Nucleus accumbens (tissue), 56 donors: ENCODE measurements at places on chromosomes 3 and 15.

GRCh38 chr3:110995461-110996231, 76.0 kb upstream of the NECTIN3 start:
- DNase-seq = no peak

- no peak for DNase-seq
Observed at GRCh38 chr3:9473496-9474065, 76.2 kb downstream of the SETD5 start.

DNA sequence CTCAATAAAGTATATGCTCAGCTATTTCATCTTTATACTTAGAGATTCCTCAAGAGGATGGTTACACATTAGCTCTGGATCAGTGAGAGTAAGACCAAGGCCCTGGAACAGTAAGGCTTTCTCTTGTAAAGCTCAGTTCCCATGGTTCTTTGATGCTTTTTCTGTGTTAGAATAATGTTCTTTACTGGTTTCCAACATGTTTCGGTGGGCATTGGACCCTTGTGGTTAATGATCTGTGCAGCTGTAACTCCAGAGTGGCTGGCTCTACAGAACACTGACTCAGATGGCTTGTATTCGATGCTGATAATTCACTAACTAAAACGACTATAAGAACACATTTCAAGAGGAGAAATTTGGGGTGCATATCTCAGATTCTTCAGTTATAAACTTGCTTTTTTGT, 114.7 kb downstream of the AKAP13 start:
- no peak for DNase-seq

GRCh38 chr3:88150371-88150770, 612 bp downstream of the C3orf38 start:
- peak; percentile 11 for DNase-seq

DNA sequence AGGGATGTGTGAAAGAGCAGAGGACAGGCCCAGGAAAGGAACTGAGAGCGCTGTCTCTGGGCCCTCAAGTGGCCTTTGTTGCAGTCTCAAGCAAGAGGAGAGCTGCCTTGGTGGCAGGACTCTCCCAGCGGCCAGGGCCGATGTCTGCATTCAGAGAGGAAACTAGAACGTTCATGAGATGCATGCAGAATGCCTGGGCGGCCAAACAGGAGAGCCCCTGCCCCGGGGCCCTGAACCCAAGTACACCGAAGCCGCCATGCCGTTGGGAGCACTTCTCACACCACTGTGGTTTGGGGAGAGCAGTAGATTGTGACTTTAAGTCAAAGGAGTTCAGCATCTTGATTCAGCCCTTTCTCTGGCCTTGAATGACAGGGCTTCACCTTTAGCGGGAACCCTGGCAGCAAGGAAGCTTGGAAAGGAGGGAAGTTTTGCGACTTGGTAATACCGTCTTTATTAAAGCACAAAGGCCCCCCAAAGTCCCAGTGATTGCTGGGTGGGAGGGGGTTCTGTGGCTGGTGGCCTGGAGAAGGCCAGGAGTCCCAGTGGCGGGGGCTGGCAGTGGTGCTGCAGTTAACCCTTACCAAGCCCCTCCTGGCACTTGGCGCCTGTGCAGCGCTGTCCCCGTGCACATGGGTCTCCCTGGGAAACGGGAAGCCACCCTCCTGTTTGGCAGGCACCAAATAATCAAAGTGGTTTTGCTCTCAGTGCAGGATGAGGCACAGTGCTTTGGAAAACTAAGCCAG, 36.2 kb downstream of the SLC6A11 start:
- DNase-seq = peak; percentile 73

DNA sequence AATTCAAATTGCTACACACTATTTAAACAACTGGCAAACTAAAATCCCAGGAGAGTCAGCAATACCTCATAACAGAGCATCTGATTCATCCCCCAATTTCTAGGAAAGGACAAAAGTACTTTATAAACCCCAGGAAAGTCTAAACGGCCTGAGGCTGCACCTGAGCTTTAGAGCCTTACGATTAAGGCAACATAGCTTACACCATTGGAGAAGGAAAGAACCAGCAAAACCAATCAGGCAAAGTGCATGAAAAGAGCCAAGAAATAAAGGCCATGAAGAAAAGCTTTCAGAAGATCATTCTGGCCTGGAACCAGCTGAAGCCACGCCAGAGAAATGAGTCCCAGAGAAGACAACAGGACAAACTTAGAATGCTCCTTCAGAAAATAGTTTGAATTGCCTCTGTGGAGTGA, 48.1 kb downstream of the PTPN9 start:
- DNase-seq = peak; percentile 25

- no peak for DNase-seq
Observed at GRCh38 chr3:25713341-25713985, 48.8 kb upstream of the TOP2B start.

DNA sequence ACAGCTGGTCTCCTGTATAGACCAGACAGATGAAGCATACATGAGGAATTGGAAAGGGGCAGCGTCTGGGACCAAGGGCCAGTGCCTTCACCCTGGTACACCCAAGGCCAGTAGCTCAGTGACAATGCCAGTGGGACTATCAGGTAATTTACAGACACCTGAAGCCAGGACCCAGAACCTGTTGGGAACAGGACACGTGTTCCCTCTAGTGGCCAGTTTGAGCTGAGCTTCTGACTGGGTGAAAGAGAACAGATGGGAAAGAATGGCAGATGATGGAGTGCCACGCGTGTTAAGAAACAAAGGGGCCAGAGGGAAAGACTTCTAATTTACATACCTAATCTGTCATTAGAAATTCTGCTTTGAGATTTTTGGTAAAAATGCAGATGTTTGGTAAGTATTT, 5.1 kb upstream of the SLC25A38 start:
- DNase-seq = no peak

DNA sequence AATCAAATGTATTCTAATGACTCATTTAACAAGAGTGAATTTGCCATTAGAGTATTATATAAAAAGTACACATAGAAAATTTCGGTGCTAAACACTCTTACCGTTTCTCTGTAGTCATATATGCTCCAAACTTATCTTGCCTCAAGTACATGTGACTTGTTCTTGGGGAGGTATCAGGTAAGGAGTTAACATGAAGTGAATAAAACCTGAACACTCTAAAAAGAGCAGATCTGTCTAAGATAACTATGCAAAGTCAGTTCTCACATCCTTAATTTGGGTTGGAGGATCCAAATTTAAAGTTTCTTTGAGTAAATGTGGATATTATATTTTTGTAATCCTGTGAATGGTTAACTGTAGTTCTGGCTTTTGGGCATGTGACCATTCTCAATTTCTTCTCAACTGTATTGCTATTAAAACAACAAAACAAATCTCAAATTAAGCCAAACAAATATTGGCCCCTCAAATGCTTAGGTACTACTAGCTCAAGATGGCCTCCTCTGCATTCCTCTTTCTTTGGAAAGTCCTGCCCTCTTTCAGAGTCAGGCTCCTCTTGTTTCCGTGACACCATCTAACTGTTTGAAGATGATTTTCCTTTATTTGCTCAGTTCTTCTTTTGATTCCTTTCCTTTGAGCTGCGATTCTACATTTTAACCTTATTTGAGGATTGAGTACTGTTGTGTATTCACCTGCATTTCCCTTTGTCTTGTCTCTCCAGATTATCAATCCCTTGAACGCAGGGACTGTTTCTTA, 4.2 kb downstream of the EDEM1 start:
- DNase-seq = no peak

- no peak for DNase-seq
Observed at GRCh38 chr15:63500265-63501250, 3.8 kb upstream of the USP3 start.

DNA sequence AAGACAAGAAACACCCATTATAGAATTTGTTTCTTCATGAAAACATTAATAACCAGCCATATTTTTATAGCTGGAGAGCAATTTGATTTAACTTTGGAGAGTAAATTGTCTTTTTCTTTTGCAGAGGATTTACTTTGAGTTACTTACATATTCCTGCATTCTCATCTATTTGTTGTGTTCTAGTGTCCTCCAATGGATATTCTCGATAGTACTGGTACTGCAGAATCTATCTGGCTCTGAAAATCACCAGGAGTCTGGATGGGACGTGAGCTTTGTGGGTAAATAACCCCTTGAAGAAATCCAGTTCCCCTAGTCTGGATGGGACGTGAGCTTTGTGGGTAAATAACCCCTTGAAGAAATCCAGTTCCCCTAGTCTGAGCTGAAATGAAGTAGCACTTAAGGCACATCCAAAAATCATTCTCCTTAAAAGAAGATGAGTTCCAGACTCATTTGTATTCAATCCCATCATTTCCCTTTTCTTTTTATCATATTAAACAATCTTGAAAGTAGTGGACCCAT, 294.1 kb upstream of the UBE2E2 start:
- DNase-seq = no peak

DNA sequence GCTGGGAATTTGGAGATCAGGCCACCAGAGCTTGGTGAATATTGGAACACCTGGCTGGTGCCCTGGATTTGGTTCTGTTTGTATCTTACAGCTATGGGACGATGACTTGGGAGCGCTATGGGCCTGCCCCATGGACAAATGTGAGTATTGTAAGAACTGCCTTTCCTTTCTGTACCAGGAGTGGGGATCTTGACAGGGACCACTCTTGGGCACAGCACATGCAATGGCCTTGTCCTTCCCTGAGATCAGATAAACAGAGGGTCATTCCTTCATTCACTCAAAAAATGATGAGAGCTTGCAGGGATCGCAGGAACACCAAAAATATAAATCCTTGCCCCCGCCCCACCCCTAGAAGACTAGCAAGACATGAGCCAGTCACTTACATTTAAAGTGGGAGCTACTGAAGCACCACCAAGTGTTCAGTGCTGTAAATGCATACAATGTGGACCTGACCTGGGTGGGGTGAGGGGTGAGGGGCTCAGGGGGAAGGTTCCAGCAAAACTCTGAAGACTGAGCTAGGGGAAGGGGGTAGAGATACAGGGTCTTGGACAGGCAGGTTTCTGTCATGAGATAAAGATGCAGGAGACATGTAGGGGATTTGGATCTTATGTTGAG, 2.7 kb upstream of the CRELD1 start:
- no peak for DNase-seq

DNA sequence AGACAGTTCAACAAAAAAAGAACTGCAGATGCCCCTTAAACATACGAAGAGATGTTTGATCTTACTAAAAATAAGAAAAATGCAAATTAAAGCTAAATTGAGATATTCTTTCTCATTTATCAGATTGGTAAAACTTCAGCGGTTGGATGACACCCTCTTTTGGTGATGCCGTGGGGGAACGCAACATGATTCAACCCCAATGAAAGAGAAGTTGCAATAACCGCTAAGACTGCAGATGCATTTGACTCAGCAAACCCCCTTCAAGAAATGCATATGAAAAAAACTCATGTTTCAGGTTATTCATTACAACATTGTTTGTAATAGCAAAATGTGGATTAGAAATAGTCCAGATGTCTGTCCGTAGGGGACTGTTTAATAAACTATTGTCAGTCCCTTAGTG, 3.6 kb downstream of the KLHL6 start:
- no peak for DNase-seq

GRCh38 chr3:156816794-156817645, 9.1 kb upstream of the LEKR1 start:
- DNase-seq = peak; percentile 61

GRCh38 chr3:127445581-127446343, 144.8 kb downstream of the TPRA1 start:
- DNase-seq = no peak

GRCh38 chr3:137259701-137260100, 301.9 kb downstream of the IL20RB start:
- DNase-seq = no peak

DNA sequence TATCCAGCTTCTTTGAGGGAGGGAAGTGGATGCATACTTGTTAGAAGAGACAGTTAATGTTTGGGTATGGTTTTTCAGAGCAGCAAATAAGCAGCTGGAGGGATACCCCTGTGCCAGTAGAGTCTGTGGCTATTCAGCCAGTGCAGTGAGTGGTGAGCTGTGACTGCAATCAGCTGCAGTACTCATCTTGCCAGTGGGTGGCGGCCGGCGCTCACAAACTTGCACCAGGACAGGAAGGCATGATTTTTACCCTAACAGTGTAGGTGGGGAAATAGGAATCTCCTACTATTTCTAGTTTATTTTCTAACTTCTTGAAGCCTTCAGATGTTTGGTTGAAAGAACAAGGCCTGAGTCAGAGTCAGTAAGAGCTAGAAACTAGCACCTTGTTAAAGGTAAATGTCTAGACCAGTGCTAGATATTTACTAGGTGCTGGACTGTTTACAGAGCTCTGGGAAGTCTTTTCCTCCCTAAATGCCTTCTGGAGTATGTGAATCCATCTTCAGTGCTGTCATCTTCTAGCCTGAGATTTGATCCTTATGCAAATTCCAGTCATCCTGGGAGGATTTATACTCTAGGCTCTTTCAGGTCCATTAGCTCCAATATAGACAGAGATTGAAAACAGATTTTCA, 23.6 kb downstream of the TIMP4 start:
- DNase-seq = peak; percentile 39

GRCh38 chr3:39080026-39080425, 27.4 kb downstream of the GORASP1 start:
- no peak for DNase-seq

DNA sequence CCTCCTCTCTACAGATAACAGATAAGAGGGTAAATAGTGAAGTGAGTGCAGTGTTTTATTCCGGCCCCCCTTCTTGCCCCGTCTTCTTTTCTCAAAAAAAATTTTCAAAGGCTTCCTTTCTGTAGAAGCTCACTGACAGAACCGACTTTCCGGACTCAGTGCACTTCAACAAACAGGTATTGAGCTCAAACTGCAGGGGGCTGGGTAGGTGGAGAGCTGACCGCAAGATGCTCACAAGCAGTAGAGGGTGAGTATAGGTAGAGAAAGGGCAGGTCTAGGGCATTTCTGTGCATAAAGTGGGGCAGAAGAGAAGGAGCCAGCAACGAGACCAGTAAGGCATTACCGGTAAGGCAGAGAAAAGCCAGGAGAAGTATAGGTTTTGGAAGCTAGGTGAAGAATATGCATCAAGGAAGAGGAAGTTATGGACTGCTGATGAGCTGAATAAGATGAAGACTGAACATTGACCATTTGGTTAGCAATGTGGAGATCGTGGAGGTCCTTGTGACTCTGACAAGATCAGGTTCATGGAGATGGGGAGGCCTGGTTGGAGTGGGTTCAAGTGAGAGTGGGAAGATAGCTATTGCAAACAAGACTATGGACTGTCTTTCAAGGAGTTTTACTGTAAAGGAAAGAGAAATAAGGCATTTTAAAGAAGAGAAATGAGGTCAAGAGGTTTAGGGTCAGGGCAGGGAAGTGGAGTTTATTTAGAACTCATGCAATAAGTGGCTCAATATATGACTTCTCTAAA, 97.4 kb downstream of the ST6GAL1 start:
- DNase-seq = no peak

- DNase-seq = no peak
Observed at GRCh38 chr3:177602601-177603147, 405.4 kb upstream of the TBL1XR1 start.

DNA sequence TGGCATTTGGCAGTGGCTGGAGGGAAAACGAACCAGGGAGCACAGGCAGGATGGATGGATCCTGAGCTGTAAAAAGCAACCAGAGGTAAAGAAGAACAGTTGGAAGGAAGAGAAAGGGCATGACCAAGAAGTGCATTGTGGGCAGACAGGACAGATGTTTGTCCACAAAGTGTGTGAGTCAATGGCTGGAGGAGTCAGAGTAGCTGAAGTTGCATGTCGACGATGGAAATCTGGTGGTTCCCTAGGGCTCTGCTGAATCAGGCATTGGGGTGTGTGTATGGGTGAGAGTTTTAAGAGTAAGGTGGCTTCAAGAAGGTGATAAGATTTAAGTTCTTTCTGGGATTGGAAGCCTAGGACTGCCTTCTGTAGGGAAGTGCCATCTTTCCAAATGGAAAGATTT, 214.0 kb upstream of the BHLHE40 start:
- DNase-seq = no peak

GRCh38 chr3:117509858-117510257, 800.3 kb downstream of the TUSC7 start:
- no peak for DNase-seq
